ENCODE measurements at places on chromosomes 1 and 21.

DNA sequence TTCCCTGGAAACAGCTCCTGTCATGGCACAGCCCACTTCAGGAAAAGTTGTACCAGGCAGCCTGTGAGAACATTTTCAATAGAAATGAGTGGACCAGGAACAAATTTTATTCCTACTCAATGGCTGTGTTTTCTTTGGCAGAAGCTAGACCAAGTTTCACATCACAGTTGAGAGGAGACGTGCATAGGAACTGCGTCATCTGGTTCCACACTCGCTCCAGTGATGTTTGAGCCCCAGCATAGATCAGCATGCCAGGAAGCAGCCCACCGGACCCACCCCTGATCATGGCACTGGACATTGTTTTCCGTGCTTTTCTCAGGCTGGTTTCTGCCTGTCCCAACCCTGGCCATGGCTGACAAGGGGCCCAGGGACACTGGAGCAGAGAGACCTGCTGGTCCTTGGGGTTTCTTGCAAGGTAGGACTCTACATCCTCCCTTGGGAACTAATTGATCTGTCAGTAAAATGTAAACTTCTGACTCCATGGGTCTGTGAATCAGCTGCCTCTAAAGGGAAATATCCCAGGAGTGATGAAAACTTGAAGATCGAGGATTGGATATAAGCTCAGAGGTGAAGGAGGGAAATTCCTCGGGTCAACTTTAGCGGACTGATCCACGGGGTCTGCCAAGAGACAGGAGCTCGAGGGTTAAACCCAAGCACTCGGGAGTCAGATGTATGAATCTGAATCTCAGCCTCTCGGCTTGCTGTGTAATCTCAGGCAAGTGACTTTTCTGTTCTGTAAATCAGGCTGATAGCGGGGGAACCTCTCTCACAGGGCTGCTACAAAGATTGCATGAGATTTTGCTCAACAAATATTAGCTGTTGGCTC lies 35.7 kb downstream of the NEK2 start:
- DNase-seq = peak; percentile 83

GRCh38 chr21:36852293-36852692 lies 114.2 kb downstream of the HLCS start:
- DNase-seq = no peak

DNA sequence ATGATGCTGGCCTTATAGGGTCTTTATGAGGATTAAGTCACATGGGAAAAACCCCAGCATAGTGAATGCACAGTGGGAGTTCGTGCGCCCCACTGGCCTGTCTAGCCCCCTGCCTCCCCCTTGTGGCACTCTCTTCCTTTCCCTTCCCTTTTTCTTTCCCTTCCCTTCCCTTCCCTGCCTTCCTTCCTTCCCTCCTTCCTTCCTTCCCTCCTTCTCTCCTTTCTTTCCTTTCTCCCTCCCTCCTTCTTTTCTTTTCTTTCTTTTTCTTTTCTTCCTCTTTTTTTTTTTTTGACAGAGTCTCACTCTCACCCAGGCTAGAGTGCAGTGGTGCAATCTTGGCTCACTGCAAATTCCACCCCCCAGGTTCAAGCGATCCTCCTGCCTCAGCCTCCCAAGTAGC lies 38.6 kb downstream of the HTR6 start:
- no peak for DNase-seq

- DNase-seq = no peak
Observed at GRCh38 chr1:153773096-153773921, 1.9 kb upstream of the SLC27A3 start.

- no peak for DNase-seq
Observed at GRCh38 chr21:29074007-29074376, 544 bp upstream of the CCT8 start.

DNA sequence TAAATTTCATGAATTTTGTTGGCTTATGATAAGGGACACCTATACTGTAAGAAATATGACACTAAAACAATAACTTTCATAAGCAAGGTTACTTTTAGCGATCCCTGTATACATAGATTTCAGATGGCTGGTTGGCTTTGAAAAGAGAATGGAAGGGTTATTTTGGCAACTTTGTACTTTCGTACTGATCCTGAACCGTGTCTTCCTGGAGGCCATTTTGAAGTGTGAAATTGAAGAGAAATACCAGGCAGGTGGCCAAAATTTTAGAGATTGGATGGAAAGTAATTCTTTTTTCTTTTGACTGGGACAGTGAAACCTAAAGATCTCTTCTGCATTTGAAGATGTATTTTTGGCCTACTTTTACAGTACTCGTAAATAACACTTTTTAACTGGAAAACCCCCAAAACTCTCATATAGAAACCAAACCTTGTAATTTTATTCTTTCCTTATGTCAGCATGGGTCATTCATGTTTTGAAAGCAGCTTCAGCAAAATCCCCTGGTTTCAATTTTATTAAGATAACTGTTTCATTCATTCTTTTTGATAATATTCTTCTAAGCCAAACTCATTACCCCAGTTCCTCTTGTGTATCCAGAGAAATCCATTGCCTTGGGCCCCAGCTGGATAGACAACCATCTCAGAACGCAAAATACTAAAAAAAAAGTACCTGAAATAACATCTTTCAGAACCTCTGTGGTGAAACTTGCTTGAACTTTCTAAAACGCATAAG lies 38.4 kb upstream of the ZNF281 start:
- no peak for DNase-seq

DNA sequence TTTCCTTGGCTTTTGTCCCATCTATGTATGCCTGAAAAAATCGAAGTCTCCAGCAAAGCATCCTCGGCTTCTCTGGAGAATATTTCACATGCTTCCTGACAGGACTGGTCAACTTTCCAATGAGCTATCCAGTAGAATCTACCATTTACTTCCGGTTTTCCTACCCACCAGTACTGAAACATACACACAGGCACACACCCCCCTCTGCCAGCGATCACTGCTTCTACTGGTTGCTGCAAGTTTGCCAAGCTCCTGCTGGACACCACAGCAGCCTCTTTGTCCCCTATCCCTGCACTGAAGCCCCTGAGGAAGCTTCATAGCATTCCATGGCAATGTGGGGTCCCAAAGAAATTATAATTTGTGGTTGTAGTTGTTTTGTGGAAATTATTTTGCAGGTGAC lies 536.8 kb downstream of the MATN1 start:
- DNase-seq = no peak

GRCh38 chr1:151508833-151509232 lies 2.4 kb upstream of the CGN start:
- no peak for DNase-seq

DNA sequence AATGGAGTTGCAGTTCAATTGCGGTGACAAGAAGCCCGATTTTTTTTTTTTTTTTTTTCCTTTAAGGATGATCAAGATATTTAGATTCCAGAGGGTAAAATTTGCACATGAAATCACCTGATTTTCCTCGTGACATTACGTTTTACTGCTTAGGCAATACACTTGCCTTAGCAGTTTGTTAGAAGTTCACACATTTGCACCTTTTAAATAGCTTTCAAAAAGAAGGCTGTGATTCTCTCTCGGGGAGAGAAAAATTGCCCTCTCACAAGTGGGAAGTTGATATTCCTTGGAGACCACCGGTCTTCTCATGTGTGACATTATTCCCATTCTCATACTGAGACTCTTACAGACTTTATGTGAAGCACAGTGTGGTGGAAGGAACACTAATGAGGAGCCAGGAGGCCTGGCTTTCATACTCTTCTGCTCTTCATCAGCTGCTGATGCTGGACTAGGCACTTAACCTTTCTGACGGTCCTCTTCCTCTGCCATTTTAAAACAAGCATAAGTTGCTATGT lies 69.8 kb upstream of the HSPA13 start:
- no peak for DNase-seq

- no peak for DNase-seq
Observed at GRCh38 chr1:234729561-234730474, 119.8 kb upstream of the IRF2BP2 start.

- no peak for DNase-seq
Observed at GRCh38 chr1:224137518-224137917, 23.6 kb downstream of the FBXO28 start.

- DNase-seq = no peak
Observed at GRCh38 chr1:54404939-54405897, 976 bp downstream of the SSBP3 start.

DNA sequence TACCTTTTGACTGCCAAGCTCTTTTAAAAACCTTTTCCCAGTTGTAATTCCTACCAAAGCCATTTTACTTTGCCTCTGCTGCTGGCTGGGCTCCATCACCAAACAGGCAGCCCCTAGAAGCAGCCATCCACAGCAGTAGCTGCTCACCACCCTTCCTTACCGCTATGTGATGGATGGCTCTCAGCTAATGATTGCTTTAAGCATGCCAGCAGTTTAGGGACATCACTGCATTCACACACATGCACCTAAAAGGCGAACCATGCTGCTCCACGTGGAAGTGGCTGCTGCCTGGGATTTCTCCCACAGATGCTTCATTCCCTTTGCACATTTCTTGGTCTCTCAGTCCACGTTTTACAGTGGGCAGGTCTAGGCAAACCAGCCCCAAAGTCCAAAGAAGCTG lies 46.3 kb upstream of the PDE9A start:
- no peak for DNase-seq

- no peak for DNase-seq
Observed at GRCh38 chr1:40532062-40532389, 589 bp downstream of the ZNF684 start.

GRCh38 chr1:44628962-44629756 lies 45.1 kb downstream of the TMEM53 start:
- DNase-seq = no peak

GRCh38 chr1:25004355-25004754 lies 74.3 kb upstream of the RUNX3 start:
- no peak for DNase-seq

GRCh38 chr1:42993502-42994136 lies 35.0 kb upstream of the SLC2A1 start:
- no peak for DNase-seq

GRCh38 chr1:224896130-224896781 lies 33.2 kb upstream of the DNAH14 start:
- no peak for DNase-seq

GRCh38 chr21:42160111-42160721 lies 58.7 kb upstream of the ABCG1 start:
- no peak for DNase-seq

- DNase-seq = no peak
Observed at GRCh38 chr1:216807696-216808095, 84.5 kb upstream of the ESRRG start.

DNA sequence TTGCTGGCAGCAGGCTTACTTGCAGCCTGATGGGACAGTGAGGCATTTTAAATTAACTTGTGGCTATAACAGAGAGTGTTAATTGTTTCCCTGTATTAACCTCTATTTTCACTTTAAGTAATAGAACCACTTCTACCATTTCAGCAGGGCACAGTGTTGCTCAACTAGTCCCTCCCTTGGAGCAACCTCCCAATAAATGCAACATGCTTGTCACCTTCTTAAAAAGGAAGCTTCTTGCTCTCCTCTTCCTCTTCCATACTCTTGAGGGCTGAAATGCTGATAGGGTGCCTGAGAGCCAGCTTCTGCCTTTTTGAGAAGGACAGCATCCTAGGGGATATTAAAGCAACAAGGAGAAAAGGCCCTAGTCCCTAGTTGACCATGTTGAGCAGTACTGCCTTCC lies 52.1 kb downstream of the C4BPA start:
- no peak for DNase-seq

GRCh38 chr1:163071405-163072255 lies 2.5 kb downstream of the RGS4 start:
- DNase-seq = peak; percentile 46

GRCh38 chr1:1941868-1942752 lies 23.0 kb upstream of the TMEM52 start:
- DNase-seq = no peak
